ENCODE measurements at places on chromosomes 4 and X.

DNA sequence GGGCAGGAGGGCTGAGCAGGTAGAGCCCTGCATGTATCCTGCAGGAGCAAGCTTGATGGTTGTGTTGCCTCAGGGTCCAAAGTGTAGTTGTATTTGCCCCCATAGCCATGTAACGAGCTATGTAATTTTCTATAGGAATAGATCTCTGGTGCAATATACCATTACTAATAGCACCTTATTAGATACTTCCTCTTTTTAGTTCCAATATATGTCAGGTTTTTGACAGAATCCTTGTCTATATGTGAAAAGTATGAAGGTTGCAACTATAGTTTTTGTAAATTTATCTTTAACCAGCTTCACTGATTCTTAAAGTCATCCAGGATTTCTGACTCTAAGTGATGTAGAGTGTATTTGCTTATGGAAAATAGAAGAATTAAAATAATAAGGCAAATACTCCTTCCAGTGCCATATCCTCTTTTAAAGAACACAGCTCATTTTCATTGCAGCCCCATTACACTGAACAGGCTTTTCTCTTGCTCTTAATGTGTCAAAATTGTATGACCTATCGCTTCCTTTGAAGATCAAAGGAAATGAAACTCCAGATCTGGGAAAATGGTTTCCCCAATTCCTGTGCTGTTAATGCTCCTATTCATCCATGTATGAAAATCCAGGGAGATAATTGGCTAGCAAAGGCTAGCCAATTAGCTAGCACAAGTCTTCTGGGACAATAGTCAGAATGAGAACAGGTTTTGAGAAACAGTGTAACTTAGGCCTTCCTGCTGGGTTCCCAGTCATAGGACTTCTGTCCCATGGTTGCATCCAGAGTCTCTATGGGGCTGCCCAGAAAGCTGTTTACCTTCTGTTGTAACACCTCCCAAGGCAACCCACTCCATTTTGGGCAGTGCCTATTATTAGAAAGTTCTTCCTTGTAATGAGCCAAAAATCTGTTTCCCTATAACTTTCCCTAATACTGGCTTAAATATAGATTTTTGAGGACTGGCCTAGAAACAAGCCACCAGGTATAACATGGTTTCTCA is 90.6 kb downstream of the TSPAN7 start:
- DNase-seq = no peak

DNA sequence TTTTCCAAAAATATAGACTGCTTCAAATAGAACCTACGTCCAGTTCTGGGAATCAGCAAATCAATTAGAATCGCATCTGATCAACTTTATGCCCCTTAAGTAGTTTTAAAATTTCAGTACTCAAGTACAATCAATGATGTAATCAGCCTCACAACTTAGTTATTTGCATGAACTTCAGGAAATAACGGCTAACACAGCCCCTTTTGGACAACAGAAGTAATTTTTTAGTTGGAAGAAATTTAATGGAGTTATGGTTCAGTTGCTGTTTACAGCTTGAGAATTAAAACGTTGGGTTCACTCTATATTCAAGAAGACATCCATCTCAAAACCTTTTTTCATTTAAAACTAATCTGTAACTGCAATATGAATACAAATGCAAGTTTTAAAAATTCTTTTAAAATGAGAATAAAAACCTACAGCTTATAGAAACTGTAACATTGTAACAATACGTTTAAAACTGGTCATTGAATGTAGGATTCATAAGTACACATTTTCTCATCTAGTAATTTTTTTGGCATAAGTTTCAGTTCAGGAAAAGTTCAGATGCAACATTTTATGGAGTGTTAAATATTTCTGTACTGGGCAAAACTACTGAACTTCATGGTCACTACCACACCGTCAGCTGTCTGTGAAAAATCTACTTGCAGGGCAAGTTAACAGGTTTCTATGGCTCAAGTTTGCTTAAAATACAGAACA is 956 bp downstream of the TAPT1 start:
- DNase-seq = no peak

GRCh38 chr4:136395212-136395722 is 1137.0 kb downstream of the PCDH18 start:
- no peak for DNase-seq

DNA sequence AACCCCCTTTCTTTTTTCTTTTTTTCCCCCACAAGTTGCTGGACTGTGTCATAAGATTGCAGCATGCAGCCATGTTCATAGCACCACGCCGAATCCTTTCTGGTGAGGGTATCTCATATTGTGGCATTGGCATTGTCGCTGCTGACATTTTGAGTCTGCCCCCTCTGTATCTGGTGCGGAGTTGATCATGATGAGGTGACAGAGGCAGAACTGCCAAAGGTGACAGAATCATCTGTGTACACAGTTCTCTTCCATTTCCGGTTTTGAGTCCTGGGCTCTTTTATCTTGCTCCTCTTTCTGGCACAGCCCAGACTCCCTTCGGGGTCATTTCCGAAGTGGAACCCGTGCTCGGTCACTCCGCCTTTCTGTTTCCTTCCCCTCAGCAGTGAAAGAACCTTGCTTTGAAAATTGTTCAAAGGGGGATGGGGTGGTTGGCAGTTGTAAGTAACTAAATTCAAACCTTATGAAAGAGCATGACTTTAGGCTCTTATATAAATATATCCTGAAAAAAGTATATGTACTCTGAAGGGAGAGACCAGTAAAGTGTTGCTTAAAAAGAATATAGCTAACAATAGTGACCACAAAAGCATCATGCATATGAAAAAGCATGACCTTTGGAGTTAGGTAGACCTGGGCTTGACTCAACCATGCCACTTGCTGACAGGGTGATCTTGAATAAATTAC is 55.0 kb upstream of the BMP2K start:
- no peak for DNase-seq

- DNase-seq = peak; percentile 55
These were observed 159.1 kb downstream of the NSUN7 start for GRCh38 chr4:40908702-40909362.

- peak; percentile 7 for DNase-seq
These were observed 2.0 kb upstream of the NKX3-2 start for GRCh38 chr4:13546142-13546940.

DNA sequence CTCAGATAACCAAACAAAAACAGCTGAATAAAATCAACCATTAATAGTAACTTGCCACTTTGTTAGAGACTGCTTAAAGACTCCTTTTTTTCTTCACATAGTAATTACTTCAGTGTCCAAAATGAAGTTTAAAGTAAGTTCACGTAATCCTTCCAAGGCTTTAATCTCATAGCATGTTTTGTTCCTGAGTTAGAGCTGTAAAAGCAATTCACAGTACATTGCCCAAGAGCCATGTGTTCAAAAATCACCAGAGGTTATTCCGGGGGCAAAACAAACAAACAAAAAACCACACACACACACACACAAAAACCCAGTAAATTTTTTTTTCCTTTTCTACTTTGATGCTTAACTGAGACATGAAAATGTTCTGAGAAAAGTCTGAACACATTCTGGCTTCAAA is 6.1 kb downstream of the GPR82 start:
- no peak for DNase-seq

- no peak for DNase-seq
These were observed 18.9 kb upstream of the RASGEF1B start for GRCh38 chr4:81490403-81491160.

DNA sequence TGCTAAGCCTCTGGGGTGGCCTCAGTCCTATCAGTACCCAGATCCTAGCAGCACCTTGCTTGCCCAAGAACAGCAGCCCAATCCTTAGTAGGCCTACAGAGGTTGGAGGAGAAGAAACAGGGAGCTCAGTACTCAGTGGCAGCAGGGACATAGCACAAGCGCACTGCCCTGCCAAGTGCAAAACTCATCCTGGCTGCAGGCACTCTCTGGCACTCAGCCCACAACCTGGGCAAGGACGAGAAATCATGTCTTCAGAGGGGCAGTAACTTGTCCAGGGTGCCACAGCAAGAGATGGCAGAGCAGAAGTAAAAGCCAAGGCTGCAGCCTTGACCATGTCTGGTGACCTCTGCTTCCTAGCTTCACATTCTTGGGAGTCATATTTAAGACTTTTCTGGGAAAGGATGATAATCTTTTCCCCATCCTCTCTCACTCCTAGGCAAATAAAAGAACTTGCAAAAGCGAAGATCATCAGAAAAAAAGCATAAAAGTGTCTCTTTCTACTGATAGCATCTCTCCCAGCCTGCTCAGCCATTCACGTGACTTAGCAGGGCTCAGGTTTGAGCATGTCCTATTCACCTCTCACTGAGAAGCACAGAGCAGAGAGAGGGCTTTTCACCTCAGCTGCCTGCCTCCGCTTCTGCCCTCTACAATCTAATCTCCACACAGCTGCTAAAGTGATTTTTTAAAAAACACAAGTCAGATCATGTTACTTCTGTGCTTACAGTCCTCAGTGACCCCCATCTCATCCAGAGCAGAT is 37.2 kb upstream of the MAGEA4 start:
- no peak for DNase-seq

DNA sequence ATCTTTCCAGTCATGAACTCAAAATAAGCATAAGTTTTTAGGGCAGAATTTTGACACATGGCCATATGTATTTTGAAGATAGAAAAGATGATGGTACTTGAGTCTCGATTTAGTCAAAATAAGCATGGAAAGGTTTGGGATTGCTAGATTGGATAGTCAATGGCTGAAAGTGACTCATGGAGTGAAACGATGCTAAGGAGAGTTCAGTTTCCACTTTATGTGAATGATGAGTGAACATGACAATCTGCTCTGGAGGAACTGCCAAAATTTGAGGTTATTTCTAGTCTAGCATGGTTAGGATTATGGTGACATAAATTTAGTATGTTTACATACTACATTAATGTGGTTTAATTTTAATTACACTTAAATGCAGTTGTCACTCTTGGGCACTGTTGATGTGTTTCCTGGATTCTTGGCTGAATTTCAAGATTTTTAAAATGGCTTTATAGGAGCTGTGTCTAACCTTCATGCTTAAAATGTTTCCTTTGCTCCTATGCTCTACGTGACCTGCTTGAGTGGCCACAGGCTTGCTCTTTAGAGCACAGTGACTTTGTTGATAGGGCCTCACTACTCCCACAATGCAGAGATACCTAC is 17.1 kb downstream of the DDX3X start:
- no peak for DNase-seq

- no peak for DNase-seq
These were observed 181.7 kb upstream of the TBC1D9 start for GRCh38 chr4:140937866-140938265.

DNA sequence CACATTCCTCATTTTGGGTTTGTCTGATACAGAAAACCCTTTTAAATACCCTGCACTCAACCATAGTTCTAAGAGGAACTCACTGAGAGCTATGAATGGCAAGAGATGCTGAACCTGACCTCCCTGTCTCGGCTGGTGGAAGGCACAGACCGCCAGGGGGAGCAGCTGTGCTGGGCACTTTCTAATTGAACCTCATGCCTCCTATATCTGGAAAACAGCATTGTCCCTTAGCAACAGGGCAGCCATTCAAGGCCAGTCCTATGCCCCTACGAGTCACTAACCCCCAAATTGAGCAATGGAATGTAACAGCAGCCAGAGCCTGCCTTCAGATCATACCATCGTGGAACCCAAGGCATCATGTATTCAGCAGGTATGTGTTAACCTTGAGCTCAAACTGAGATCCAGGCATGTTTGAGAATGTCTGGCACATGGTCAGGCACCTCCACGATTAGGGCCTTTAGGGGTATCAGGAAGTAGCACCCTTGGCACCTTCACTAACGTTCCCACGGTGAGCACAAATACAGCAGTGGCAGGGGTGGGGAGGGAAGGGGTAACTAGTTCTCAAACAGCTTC is 5.1 kb downstream of the USP27X start:
- peak; percentile 21 for DNase-seq

GRCh38 chr4:65193985-65194384 is 476.3 kb downstream of the EPHA5 start:
- no peak for DNase-seq

DNA sequence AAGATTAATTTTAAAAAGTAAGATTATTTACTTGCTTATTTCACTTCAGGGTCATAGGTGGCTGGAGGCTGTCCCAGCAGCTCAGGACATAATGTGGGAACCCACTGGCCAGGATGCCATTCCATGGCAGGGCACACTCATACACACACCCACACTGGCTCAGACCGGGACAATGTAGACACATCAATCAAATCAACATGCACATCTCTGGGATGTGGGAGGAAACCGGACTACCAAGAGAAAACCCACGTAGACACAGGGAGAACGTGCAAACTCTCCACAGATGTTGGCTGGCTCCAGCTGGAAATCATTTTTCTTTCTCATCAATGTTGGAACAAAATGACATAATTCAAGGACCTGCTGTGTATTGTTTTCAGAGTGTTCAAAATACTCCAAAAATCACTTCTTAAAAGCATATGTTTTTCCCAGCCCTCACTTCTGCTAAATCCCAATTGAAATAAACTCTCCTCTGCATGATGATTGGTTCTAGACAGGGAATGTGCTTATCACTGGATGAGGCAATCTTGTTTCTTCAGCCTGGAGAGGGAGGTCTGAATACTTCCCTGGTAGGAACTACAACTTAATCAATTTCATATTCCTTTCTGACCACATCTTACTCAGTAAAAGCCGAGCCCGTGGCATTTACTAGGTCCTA is 18.6 kb upstream of the CPE start:
- no peak for DNase-seq

- DNase-seq = no peak
These were observed 65.4 kb upstream of the KLHL13 start for GRCh38 chrX:118182025-118182424.

- no peak for DNase-seq
These were observed 403 bp downstream of the SGCB start for GRCh38 chr4:52037689-52038102.

DNA sequence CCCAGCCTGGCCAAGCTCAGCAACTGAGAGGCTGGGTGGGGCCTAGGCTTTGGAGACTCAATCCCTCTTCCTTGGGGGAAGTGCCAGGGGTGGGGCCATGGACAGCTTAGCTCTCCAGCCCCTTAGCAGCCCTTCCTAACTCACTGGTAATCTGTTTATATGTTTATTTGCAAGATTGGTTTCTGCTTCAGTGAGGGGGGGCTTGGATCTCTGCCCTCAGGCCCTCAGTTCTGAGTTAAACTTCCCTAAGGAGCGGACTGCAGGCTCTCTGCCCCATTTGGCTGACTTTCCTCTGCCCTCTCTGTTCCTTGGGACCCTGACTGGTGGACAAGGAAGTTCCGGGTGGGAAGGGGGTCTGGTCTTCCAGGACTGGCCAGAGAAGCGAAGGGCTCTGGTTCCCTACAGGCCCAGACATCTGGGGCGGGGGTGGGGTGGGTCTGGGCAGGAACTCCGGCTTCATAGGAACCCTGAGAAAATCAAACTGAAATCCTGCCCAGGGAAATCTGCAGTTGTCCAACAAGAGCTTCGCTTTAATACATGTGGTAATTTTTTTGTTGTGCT is 51.4 kb downstream of the NALF2 start:
- no peak for DNase-seq

DNA sequence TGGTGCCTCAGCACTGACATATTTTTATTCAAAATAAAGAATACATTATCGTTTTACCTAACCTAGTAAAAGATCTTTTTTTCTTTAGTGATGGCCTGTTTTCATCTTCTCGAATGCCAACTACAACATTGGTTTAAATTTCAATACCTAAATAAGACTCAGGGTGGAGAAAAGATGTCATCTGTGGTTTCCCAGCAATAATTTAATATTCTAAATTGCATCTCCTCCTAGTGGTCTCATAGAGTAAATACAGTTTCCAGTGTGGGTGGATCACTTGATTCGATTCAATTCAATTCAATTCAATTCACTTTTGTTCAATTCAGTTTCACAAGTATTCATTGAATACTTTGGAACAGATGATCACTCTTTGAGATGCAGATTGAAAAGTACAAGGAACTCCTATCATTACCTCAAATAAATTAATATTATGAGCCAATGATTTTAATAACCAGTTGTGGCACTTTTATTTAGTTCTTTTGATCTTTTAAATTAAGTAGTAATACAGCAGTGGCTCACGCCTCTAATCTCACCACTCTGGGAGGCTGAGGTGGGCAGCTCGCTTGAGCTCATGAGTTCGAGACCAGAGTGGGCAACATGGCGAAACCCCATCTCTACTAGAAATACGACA is 427.2 kb downstream of the FAT4 start:
- no peak for DNase-seq

Data from frontal cortex (tissue), 4 donors.